ENCODE measurements at places on chromosomes 3 and 15. TPM values are rescaled to one million over a fixed set of nuclear protein-coding genes. Genes with fewer than 3 reads are reported as not detected.

The RARRES1 gene
- 26.0 TPM for total RNA-seq

The LOXL1 gene
- total RNA-seq: 410 TPM

The KLHL40 gene
- total RNA-seq: not detected

The EXOSC7 gene
- 37.3 TPM for total RNA-seq

The SPTBN5 gene
- under 0.01 TPM for total RNA-seq

The KBTBD12 gene
- not detected for total RNA-seq

The SLCO2A1 gene
- 0.44 TPM for total RNA-seq

The OR5K2 gene
- total RNA-seq: not detected

The MAP6D1 gene
- total RNA-seq: 2.7 TPM

The POC1A gene
- total RNA-seq: 1.2 TPM

The NPTN gene
- 82.1 TPM for total RNA-seq

The C3orf49 gene
- total RNA-seq: not detected

The CMTM8 gene
- 15.5 TPM for total RNA-seq

The IL5RA gene
- not detected for total RNA-seq

The CPLX3 gene
- total RNA-seq: not detected

The CEMIP gene
- 73.9 TPM for total RNA-seq

The LIPH gene
- 2.3 TPM for total RNA-seq

The GPR27 gene
- 0.54 TPM for total RNA-seq

The MFGE8 gene
- total RNA-seq: 327 TPM

All from cardiac ventricle fibroblast (primary cell).